ENCODE measurements at places on chromosomes 1 and 21. TPM values are rescaled to one million over a fixed set of nuclear protein-coding genes. Genes with fewer than 3 reads are reported as not detected.

- no peak for DNase-seq
Measured at GRCh38 chr1:202067188-202067974, 55.3 kb upstream of the GPR37L1 start.

The ACTA1 gene
- total RNA-seq = not detected

The NEK7 gene
- 77.4 TPM for total RNA-seq

DNA sequence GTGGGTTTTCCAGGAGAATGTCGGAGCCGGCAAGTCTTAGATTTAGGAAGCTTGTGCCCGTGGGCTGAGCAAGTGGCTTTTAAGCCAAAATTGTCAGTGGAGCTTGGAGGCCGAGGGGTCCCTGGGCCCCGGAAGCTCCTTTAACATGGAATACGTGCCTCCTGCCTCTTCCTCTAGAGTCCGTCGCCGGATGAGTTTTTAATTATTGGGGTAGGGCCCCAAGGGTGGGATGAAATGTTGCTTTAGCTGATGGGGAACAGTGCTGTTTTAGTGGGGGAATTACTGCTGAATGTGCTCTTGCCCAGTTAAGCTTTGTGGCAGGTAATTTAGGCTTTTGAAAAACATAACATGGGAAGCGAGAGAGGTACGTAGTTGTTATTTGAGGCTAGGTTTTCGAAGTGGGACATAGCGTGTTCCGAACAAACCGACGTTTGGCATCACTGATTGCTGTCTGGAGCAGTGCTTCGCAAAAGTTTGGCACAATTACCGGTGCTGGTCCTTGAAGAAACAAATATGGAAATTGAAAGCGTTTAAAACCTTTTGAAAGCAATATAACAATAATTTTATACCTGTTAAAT, 786 bp downstream of the RPL5 start:
- no peak for DNase-seq

DNA sequence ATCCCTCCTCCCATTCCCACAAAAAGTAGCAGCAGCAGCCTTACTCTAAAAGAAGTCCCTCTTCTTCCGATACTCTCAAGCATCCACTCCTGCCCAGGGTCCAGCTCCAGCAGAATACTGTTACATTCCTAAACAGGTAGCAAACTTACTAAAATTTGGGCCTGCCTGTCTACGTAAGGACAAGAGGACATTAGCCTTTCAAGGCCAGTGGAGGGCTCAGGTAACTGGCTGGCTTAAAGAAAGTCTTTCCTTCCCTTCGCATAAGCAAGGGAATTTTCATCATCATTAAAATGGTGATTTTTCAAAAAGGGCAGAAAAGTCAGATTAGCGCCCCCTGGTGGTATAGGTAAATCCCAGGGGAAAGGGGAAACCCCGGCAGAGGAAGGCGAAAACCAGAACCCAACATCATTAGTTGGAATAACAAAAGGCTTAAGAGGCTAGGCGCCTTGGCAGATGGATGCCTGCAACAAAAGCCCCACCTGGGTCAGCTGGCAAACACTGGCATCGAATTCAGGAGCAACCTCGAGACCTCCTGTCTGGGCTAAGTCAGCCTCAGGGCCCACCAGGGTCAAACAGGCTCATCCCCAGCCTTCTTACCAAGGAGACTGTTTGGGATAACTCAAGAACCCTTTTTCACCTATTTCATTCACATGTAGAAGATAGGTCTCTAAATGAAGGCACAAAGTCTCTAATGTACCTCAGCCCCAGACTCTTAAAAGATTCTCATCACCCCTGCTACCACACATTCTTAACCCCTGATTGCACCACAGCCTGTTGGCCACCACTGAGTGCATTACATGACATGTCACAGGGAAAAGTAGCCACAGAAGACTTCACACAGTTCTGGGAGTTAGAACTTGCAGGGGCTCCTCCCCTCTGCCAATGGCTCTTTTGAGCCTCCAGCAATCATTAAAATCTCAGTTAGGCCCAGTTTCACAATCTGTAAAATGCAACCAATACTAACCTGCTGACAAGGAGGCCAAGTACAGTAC, 36.7 kb downstream of the ERI3 start:
- DNase-seq = peak; percentile 46

DNA sequence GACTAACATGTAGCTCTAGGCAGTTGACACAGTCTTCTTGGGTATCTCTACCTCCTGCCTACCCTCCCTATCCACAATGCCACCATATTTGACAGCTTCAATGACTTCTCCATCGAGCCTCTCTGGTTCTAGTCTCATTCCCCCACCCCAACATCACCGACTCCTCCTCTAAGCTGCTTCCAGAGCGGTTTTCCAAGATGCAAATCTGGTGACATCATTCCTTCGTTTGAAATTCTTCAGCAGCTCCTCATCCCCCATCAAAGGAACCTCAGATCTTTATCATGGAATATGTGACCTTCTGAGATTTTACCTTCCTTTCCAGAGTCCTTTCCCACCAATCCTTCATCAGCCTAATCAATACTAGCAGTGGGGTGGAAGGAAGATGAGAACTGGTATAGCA, 352.4 kb upstream of the RUNX1 start:
- no peak for DNase-seq

- DNase-seq = no peak
Measured at GRCh38 chr1:173768827-173769226, 54.0 kb downstream of the KLHL20 start.

The ANGPTL3 gene
- total RNA-seq = not detected

DNA sequence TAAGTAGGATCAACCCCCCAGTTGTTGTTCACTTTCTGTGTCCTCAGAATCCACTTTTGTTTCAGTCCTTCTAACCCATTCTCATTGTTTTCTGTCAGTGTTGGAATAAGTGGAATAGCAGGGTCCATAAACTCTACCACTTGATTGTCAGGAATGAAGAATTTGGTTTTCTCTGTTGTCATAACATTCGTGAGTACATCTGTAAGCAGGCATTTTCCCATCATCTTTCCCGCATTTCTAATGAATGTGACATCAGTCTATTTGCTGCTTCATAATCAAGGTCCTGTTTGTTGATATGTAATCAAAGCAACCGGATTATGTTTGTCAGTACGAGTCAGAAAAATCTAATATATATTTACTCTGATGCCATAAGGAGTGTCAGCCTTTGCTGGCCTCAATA, 147.1 kb downstream of the KIF26B start:
- no peak for DNase-seq

The USP21 gene
- 40.8 TPM for total RNA-seq

DNA sequence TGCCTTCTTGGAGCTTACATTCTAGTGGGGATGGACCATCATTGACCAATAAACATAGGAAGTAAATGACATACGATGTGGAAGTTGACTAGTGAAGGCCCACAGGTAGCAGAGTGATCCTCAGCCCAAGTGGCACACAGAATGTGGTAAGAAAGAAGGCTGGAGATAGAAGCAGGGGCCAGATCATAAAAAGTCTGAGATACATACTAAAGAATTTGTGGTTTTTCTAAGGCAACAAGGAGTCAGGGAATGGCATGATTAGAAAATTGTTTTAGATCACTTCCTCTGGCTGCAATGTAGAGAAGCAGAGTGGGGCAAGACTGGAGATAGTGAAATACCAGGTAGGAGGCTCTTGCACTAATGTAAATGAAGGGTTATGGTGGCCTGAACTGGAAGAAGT, 154.0 kb downstream of the VPS13D start:
- no peak for DNase-seq
